Adipocyte (in vitro differentiated cells): ENCODE measurements at places on chromosomes 1 and 21.

DNA sequence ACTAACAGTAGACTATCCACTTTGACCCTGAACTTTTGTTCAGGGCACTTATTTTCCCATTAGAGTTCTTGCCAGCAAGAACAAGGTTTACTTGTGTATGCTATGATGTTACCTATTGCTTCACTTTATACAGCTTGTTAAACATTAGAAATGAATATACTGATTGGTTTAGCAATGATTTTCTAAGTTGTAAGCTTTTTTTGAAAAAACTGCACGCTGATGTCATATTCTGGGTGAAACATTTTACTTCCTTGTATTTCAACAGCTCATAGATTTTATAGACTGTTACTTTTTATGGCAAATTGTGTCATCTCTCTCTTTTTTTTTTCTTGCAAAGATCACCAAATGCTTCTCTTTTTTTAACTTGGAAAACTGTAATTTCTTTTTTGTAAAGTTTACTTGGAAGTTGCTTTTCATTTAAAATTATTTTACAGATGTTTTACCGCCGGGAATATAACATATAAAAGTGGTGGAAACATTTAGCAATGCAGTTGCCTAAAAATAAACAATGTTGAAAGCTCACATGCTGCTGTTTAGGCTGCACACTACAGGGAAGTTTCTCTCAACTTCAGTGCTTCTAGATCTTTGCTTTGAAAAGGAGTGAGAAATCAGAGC lies 215.3 kb upstream of the NFIA start:
- DNase-seq, result peak; percentile 29

DNA sequence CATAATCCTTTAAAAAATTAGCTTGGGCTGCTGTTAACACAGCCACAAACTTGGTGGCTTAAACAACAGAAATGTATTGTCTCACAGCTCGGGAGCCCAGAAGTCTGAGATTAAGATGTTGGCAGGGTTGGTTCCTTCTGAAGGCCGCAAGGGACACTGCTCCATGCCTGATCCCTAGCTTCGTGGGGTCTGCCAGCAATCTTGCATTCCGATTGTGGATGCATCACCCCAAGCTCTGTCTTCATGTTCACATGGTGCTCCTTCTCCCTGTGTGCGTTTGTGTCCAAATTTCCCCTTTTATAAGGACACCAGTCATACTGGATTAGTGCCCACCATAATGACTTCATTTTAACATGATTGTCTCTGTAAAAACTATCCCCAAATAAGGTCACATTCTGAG lies 5.0 kb upstream of the HHIPL2 start:
- no peak for DNase-seq

DNA sequence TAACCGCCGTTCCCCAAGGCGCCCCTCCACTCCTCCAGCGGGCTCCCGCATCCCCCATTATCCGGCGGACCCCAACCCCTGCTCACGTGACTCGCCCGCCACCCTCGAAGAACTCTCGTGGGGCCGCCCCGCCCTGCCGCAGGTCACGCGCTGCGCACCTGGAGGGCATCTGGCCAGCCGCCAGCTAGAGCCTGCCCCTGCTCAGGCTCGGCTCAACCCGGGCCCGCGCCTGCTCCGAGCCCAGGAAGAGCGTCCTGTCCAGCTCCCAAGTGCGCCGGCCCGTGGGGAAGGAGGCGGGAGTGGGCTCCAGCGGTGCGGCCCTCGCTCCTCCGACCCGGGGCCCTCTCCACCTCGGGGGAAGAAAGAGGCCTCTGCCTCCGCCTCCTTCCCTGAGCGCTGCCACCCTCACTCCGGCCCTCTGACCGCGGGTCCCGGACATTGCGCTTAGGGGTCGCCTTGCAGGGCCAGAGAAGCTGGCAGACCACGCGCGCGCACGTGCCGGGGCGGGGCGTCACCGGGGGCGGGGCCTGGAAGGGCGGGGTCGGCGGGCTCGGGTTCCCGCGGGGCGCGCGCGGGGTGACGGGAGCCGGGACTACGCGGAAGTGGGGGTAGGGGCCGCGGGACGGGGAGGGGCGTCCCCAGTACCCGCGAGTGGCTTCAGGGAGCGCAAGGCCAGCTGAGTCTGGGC lies 28.4 kb downstream of the HMGN2 start:
- peak; percentile 92 for DNase-seq

GRCh38 chr1:30132602-30133286 lies 590.6 kb downstream of the MATN1 start:
- DNase-seq, result no peak

GRCh38 chr1:55043011-55043410 lies 3.7 kb downstream of the PCSK9 start:
- no peak for DNase-seq

DNA sequence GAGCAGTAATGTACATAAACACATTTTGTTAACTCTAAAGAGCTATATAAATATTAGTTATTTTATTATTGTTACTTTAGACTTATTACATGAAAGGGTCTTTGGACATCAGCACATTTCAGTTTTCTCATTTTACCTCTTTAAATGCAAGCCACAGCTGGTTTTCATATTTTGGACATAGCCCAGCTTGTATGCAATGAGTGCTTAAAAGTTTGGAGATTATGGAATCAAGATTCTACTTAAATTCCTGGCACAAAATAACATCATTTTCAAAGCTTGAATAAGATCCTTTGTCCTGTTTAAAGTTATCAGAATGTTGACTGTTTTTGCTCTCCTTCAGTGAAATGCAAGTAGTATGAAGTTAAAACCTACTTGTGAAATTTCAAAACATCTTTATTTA lies 15.5 kb upstream of the LEPR start:
- DNase-seq, result peak; percentile 46

DNA sequence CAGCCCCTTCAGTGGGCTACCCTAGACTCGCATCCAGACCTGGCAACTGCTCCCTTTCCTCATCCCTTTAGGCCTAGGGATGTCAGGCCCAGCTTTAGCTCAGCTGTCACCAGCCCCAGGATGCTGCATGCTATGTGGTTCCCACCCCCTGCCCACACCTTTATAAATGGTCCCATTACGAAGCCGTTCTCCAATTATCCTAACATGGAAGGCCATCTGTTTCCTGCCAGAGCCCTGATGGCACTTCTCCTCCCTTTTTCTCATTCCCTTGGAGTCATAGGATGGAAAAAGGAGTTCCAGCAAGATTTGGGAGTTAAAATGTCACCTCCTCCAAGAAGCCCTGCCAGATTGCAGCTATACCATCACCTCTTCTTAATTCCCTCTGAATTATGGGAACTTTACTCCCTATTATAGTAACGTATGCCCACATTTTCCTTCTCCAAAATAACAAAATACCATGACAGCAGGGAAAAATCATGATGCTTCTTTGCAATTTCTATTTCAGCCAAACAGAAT lies 205.0 kb upstream of the GRIK3 start:
- no peak for DNase-seq

GRCh38 chr1:51814513-51814912 lies 64.0 kb downstream of the NRDC start:
- DNase-seq, result no peak

DNA sequence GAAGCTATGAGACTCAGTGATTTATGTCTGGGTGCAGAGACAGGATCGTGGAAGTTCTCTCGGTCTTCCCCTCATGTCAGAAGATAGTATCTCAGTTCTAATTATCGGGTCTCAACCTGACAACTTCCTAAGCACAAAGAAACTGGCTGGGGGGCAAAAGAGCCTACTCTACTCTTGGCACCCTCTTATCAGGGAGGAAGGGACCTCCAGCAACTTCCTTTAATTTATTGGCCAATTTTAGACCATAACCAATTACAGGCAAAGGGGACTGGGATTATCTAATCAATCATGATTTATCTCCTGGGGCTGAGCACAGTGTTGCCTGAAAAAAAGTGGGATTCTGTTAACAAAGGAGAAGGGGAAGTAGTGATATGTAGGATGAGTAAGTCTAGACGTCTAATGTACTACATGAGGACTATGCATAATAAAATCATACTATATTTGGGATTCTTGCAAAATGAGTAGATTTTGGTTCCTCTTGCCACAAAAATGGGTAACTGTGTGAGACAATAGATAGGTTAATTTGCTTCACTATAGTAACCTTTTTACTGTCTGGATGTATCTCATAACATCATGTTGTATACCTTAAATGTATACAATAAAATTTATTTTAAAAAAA lies 98.8 kb downstream of the ZFYVE9 start:
- no peak for DNase-seq

- no peak for DNase-seq
These were observed 12.2 kb downstream of the TOR1AIP2 start for GRCh38 chr1:179865377-179865776.

DNA sequence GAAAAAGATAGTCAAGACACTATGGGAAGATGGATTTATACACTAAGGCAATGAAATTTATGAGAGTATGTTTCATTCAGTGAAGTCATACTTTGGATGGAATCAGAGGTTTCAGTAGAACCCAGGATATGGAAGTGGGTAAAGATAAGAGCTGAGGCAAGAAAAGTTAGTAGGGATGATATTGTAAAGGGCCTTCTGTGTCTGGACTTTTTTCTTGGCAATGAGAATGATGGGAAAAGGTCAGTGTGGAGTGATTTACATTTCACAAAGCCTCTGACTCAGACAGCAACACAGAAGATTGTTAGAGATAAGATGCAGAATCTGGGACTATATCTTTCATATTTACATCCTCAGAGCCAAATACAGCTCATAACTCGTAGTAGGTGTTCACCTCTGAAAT lies 32.1 kb downstream of the SH3BGR start:
- peak; percentile 74 for DNase-seq

DNA sequence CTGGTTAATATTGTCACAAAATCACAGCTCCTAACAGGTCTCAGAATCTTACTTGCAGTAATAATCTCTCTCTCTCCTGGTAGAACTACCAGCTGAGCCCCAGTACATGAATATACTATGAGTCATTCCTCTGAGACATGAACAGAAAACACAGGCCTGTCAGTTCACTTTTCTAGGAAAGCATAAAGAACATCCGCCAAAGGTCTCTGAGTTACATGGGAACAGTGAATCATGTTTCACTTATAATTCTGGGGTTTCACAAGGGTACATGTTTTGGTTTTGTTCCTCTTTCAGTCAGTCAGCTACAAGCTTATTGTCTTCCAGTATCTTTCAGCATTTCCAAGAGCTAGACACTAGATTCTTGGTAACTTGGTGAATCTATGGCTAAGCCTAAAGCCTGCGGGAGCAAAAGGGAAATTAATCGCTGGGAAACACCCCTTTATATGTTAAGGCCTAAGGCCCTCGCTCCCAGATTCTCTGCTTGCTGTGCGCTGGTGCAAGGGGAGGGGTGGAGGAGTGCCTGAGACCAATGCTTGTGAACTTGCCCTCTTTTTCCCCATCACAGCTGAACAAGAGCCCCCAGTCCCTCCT lies 31.7 kb downstream of the IFNGR2 start:
- DNase-seq, result peak; percentile 93

GRCh38 chr1:233569636-233570035 lies 44.3 kb upstream of the KCNK1 start:
- DNase-seq, result peak; percentile 8

DNA sequence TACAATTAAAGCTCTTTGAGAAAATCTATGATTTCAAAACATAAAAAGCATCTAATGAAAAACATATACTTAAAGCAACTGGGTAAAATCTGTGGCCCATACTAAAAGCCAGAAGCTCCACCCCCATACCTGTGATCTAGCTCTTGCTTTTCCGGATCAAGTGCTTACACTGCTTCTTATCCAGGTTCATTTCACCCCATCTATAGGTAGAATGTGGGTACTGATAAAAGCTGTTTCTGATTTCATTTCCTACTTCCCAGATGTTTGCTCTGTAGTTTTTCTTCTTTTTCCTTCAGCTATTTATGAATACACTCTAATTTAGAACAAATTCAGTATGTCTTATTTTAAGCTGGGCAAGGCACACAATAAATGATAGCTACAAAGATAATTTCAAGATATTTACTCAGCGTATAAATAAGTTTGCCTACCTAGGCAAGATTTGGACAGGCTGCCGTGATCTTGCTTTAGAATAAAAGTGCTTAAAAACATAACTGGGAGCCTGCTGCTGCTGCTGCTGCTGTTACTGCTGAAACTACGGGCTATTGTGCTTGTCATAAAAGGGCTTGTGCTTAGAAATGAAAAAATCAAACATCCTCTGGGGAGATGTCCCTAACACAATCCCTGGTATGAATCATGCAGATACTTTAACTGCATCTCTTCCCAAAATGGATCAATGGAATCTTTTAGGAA lies 2.1 kb downstream of the SIPA1L2 start:
- peak; percentile 39 for DNase-seq

- DNase-seq, result no peak
These were observed 34.9 kb downstream of the VANGL1 start for GRCh38 chr1:115676498-115677181.

DNA sequence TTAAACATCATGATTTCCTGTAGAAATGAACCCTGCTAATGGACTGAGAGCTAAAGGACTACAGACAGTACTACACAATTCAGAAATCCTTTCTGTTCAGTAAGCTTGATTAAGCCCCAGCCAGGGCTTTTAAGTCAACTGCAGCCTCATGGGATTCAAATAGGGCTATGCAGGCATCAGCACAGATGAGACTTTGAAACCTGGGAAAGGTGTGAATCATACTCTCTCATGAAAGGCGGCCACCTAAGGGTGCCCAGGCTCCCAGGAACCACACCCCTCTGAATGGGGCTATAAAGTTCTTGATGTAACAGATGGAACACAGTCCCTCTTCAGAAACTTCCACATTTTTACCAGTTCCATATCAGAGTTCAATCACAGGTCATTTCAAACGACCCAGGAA lies 7.6 kb downstream of the SIPA1L2 start:
- DNase-seq, result no peak

- DNase-seq, result no peak
These were observed 315.7 kb upstream of the USP25 start for GRCh38 chr21:15414057-15414456.

- DNase-seq, result no peak
These were observed 136.7 kb downstream of the CENPF start for GRCh38 chr1:214739621-214740238.

DNA sequence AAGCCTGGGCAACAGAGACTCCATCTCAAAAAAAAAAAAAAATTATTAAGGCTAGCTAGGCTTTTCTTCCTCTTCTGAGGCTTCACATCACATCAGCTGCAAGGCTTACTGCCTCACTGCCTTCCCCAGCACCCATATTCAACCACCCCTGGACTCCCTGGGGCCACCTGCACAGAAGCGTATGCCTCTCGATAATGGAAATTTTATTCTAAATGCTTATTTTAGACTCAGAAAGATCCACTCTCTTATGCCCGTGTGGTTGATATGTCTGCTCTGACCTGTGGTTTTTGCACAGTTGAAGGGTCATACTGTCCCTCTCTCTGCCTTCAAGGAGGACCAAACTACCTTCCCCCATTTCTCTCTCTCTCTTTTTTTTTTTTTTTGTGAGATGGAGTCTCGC lies 1.5 kb upstream of the FCRLA start:
- no peak for DNase-seq

- peak; percentile 71 for DNase-seq
These were observed 17.7 kb upstream of the SNX27 start for GRCh38 chr1:151594143-151594625.
